ENCODE measurements at places on chromosomes 12 and 14. TPM values are rescaled to one million over a fixed set of nuclear protein-coding genes. Genes with fewer than 3 reads are reported as not detected.
A peak's percentile ranks its signal among the peaks of the same experiment; 100 is the strongest.

- no peak for DNase-seq
Measured at GRCh38 chr12:2360630-2361170, 307.9 kb downstream of the CACNA1C start.

- no peak for DNase-seq
Measured at GRCh38 chr12:132430838-132431774, 58.8 kb upstream of the FBRSL1 start.

GRCh38 chr12:60112763-60113162 lies 516.9 kb downstream of the SLC16A7 start:
- DNase-seq, result no peak

DNA sequence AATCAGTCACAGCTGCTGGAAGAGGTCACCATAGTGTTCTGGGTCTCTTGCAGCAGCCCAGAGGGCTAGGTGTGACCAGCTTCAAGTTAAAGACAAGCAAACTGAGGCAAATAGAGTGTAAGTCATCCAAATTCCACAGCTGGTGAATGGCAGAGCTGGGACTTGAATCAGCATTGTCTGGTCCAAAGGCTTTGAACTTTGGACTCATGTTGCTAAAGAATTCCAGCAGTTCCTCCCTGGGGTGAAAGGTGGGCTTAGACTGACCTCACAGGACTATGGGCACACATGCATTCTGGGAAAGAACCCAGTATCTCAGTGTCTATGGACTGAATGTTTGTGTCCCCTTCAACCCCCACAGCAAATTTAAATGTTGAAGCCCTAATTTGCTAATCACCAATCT lies 54.8 kb downstream of the TUNAR start:
- no peak for DNase-seq

DNA sequence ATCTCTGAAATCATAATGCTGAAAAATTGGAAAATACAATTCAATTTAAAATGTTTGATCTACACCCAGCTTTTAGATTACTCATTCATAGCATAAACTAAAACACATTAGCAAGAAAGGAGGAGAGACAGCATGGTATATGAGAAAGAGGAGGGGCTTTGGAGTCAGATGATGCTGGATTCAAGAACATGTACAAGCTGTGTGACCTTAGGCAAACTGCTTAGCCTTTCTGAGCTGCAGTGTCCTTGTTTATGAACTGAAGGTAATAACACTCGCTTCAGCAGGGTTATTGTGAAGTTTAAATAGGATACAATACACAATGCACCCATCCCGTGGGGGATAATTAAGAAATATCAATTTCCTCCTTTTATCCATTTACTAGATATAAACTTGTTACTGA lies 79.2 kb downstream of the MAP1LC3B2 start:
- DNase-seq, result no peak

- DNase-seq, result no peak
Measured at GRCh38 chr12:482061-482460, 22.3 kb downstream of the B4GALNT3 start.

DNA sequence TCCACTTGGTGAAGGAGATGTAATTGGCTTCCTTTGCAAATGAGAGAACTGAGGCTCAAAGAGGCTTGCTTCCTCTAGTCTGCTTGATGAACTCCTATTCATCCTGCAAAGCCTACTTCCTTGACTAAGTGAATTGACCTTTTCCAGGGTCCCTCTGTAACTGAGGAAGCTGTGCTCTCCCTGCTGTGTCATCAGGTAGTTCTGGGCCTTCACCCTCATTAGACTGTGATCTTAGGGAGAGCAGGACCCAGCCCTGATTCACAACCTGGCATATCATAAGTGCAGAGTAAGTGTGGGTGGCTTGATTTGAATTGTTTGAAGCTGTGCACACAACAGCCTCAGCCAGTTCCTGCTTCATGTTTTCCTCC lies 16.3 kb downstream of the ASB2 start:
- DNase-seq, result no peak

DNA sequence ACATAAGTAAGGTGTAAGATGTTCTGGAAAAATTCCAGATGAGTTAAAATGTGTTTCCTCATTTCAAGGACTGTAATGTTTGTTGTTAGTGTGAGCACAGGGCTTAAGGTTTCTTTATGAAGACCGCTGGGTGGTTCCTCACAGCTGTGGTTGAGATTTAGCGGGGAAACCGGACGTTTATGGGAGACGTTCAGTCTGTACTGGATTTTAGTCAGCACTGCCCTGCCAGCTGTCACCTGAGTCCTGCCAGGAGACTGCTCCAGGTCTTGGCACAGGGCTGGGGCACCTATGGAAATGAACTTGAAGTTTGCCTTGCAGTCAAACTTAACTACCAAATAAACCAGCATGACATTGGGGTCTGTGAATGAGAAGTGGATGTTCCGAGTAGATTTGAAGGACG lies 555.2 kb downstream of the DIO2 start:
- DNase-seq, result no peak

DNA sequence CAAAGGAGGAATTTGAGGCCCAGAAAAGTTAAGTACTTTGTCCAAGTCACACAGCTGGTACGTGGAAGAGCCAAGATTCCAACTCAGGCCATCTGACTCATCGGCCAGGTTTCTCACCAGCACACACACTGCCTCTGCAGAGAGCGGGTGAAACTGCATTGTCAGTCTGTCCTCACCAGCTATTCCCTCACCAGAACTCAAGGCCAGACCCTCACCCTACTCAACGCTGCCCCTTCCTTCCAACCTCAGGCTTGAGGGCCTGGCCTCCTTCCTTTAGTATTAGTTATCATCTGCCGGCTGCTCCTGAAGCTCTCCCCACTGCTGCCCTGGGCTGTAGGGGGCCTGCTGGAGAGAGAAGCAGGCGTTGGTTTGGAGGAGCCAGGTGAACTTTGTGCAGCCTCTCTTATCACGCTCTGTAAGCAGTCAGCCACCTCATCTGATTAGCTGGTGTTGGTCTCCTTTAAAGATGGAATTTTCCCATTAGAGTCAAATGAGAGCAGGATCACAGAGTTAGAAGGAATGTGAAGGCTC lies 16.6 kb upstream of the PLEK2 start:
- no peak for DNase-seq

DNA sequence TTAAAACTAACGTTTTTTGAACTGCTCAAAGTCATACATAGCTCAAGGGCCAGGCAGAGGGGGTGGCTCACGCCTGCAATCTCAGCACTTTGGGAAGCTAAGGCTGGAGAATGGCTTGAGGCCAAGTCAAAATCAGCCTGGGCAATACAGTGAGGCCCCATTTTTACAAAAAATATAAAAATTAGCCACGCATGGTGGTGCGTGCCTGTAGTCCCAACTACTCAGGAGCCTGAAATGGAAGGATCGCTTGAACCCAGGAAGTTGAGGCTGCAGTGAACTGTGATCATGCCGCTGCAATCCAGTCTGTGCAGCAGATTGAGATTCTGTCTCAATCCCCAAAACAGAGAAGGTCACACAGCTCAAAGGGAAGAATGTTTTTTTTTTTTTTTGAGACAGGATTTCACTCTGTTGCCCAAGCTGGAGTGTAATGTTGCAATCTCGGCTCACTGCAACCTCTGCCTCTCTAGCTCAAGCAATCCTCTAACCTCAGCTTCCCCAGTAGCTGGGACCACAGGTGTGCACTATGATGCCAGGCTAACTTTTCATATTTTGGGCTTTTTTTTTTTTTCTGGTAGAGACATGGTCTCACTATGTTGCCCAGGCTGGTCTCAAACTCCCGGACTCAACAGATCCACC lies 2.9 kb downstream of the RBM23 start:
- no peak for DNase-seq

- DNase-seq, result no peak
Measured at GRCh38 chr14:42002141-42002540, 395.5 kb downstream of the LRFN5 start.

- no peak for DNase-seq
Measured at GRCh38 chr12:24719293-24719721, 229.6 kb downstream of the BCAT1 start.

DNA sequence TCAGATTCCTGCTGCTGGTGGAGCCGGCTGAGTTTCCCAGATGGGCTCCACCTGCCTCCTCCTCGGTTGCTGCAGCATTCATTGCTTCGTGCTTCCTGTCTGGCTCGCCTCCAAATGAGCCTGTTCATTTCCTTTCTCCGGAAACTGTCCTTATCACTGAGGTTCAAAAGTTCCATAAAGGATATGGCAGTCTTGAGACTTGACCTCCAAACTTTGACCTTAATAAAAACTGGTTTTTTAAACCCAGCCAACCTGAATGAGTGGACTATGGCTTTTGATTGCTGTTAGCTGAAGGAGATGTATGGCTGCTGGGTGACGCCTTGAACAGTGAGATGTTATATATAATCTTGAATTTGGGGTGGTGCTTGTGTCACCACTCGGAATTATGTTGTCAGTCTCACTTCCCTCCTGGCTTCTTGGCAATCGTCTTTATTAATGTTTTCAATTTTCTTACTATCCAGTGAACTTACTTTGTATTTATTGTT lies 62.7 kb downstream of the RASSF3 start:
- DNase-seq, result peak; percentile 39

- no peak for DNase-seq
Measured at GRCh38 chr14:41608681-41609390, 2.2 kb downstream of the LRFN5 start.

DNA sequence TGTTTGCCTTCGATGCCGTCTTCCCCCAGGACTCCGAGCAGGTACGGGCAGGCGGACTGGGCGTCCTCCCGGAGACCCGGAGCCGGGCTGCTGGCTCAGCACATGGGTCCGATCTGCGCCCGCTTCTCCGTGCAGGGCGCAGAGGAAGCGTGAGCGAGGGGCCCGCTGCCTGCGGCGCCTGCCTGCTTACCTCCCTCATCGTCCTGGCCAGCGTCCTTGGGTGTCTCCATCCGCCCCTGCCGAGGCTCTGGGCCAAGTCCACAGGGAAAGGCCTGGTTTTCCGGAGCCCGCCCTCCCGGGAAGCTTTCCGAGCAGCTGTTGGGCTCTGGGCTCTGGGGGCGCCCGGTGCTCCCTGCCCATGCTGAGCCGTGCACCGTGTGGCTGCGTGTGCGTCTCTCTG lies 33.5 kb downstream of the KIF26A start:
- no peak for DNase-seq

GRCh38 chr12:25384893-25385248 lies 134.1 kb upstream of the KRAS start:
- no peak for DNase-seq

DNA sequence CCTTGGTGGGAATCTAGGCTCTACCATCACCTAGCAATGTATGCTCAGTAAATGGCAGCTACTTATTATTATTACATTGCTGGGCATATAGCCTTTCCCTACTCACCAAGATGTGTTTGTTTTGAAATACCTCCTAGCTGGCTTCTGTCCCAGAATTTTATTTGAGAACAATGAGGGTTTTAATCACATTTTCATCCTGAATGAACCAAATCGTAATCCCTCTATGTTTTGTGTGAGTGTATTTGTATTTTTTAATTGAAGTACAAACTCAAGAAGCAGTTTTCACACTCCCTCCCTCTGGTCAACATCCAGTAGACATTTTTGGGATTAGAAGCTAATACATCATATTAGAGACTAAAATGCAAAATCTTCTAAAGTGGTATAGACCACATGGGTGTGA lies 7.6 kb downstream of the SLC7A8 start:
- no peak for DNase-seq

DNA sequence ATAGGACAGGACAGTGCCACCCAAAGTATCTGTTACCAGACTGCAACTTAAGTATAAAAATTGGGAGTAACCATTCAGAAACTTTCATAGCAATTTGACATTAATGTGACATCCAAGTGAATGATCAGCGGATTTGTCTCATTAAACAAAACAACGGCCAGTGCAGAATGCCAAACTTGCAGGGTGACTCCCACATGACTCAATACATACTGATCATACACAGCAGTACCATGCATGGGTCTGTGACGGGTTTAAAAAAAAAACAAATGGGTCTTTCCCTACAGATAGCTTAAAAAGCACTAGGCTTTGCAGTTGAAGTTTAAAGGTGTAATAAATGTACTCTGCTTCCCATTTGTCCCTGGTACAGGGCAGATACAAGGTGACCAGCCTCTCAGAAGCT lies 116.6 kb downstream of the SLC35F4 start:
- no peak for DNase-seq

GRCh38 chr14:86364634-86365033 lies 834.7 kb downstream of the FLRT2 start:
- DNase-seq, result no peak

GRCh38 chr14:23306412-23307145 lies at the start of gene BCL2L2:
Gene BCL2L2 (plus strand): TSS chr14:23306833. CDS start chr14:23307768, 935 bp downstream.
- DNase-seq, result peak; percentile 81

- no peak for DNase-seq
Measured at GRCh38 chr14:56414236-56414635, 165.4 kb upstream of the TMEM260 start.

GRCh38 chr14:89924268-89924667 lies 30.3 kb downstream of the EFCAB11 start:
- no peak for DNase-seq

GRCh38 chr12:2218706-2219105 lies 165.9 kb downstream of the CACNA1C start:
- no peak for DNase-seq

GRCh38 chr12:6234906-6235305 lies 34.7 kb downstream of the CD9 start:
- no peak for DNase-seq

- DNase-seq, result no peak
Measured at GRCh38 chr14:86575141-86575540, 1045.2 kb downstream of the FLRT2 start.

DNA sequence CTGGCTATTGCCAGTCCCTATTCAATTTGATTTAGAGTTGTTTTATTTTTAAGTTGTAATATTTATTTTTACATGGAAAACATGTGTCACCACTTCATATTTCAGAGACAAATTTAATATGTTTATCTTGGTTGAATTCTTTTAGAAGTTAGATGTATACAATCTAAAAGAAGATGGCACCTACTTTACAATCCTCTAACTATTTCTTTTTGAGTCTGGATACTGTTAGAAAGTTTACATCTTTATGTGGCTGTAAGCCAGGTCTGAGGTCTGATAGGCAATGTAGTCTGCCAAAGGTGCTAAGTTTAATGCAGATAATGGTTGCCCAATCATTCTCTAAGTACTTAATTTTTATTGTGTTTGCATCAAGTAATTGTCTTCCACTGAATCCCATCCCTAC lies 7.2 kb upstream of the LMO3 start:
- DNase-seq, result no peak

DNA sequence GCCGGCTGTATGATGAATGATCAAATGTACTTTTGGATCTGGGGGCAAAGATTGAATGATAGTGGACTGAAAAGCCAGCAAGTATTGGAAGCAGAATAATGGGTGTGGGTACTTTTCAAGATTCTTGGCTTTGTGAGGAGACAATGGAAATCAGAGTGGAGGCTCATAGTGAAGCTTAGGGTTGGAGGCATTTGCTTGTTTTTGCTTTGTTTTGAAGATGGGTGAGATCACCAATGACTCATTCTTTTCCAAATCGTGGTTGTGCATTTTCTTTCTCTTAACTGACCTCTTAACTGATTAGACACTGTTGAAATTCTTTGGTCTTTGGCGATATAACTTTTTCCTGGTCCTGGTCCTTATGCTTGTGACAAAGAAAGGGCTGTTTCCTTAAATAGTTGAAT lies 54.4 kb downstream of the PELI2 start:
- no peak for DNase-seq

GRCh38 chr14:93034671-93034994 lies 81.1 kb downstream of the ITPK1 start:
- no peak for DNase-seq

FERMT2 gene
- 188 TPM for total RNA-seq

LTBR gene
- total RNA-seq, result 40.3 TPM

KCTD10 gene
- total RNA-seq, result 128 TPM

HOXC11 gene
- total RNA-seq, result 0.38 TPM

IL22 gene
- total RNA-seq, result not detected

SOS2 gene
- total RNA-seq, result 27.9 TPM

TRIM9 gene
- total RNA-seq, result 2.3 TPM
